H7 (cell line): ENCODE measurements at places on chromosomes 4 and X. TPM values are rescaled to one million over a fixed set of nuclear protein-coding genes. Genes with fewer than 3 reads are reported as not detected.
A peak's percentile ranks its signal among the peaks of the same experiment; 100 is the strongest.

DNA sequence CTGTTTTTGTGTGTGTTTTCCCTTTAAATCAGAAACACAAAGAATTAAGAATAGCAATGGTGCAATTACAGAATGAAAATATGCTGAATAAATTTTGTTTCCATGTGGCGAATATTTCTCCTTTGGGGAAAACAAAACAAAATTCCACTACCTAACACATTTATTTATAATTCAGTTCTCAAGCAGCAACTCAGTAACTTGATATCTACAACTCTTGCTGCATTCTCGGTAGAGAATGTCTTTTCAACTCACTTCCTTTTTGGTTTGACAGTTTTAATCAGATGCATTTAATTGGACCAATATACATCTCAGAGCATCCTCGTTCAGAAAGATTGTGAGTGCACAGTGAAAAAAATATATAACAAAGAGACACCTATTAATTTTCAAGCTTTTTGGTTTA lies 30.8 kb downstream of the ZNF827 start:
- no peak for DNase-seq

DNA sequence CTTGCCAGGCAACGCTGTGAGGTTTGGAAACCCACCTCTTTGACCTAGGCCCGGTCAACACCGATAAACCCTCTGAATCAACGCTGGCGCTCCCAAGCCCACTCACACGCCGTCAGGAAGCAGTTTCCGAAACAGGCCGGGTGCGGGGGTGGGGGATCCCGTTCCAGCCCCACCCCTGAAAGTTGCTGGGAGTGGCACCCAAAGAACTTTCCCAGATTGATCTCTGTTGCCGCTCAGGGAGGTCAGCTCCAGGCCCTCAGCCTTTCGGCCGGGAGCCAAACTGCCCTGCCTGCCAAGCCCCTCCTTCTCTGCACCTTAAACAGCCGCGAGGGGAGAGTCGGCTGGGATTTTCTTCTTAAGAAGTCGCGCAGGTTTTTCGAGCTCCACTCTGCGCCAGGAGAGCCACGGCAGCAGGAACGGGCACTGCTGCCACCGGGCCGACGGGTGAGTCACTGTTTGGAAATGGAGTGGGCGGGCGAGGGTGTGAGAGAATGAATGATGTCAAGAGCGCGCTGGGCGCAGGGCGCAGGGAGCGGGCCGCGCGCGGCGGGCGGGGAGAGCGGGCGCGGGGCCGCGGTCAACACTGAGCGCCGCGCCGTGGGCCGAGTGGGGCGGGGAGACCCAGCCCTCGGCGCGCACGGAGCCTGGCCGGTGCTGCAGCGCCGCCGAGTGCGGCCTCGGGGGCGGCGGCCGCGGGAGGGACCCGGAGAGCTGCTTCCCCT lies at the start of gene SGMS2:
SGMS2 (plus strand) TSS at position 583 of the 722 bp plus-strand sequence. CDS start 70,622 bp downstream, outside the sequence.
- peak; percentile 76 for DNase-seq

GRCh38 chr4:129515356-129515755 lies 419.4 kb downstream of the C4orf33 start:
- no peak for DNase-seq

GRCh38 chrX:26070882-26071281 lies 67.3 kb upstream of the MAGEB18 start:
- no peak for DNase-seq

- no peak for DNase-seq
Measured at GRCh38 chrX:140123446-140123845, 158.1 kb upstream of the CXorf66 start.

DNA sequence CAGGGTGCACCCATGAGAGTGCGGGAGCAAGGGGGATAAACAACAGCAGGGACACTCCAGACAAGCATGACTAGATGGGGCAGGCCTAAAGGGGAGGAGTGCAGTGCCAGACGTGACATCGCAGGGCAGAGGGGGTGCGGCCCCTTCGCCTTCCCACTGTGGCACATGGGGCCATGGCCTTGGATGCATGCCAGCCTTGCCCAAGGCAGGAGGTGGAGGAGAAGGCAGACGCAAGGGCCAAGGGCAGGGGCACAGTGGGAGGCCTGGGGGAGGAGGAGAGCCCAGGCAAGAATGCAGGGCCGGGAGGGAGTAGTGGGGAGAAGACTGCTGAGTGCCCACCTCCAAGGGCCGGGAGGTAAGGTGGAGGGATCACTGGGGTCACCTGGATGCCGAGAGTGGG lies 21.6 kb downstream of the PNMA6E start:
- DNase-seq, result no peak

GRCh38 chr4:21077967-21078366 lies 377.7 kb downstream of the PACRGL start:
- DNase-seq, result no peak

- no peak for DNase-seq
Measured at GRCh38 chr4:108342325-108342970, 173.7 kb upstream of the LEF1 start.

MID2 gene
- 8.4 and 9.4 TPM in 2 replicates for total RNA-seq

SSX2 gene
- 0.45 TPM in 1 of 2 replicates, not detected in the other for total RNA-seq

GRXCR1 gene
- not detected in 2 replicates for total RNA-seq

EGF gene
- total RNA-seq, result 4.1 and 5.3 TPM in 2 replicates

UGT2A1 gene
- total RNA-seq, result 0.42 and 0.81 TPM in 2 replicates

PCDH10 gene
- total RNA-seq, result 32.2 and 41.2 TPM in 2 replicates

F9 gene
- total RNA-seq, result not detected in 2 replicates

SOD3 gene
- 0.07 and 1.3 TPM in 2 replicates for total RNA-seq

RTL3 gene
- not detected in 2 replicates for total RNA-seq
